ENCODE measurements at places on chromosomes 11 and 22.
A peak's percentile ranks its signal among the peaks of the same experiment; 100 is the strongest.

DNA sequence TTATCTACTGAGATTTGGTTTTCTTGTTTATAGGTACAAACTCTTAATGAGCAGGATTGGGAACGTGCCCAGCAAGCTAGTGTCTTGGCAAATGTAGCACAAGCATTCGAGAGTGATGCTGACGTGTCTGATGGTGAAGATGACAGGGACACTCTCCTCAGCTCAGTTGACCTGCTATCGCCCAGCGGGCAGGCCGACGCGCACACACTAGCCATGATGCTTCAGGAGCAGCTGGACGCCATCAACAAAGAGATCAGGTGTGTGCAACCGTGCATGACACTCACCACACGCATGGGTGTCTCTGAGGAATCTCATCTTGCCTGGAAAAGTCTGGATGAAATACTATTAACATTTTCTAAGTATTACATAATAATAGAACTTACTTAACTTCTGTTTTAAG is 54.7 kb upstream of the CTTN start:
- no peak overlapping the region for H3K27ac ChIP-seq
- H3K4me3 ChIP-seq: no peak overlapping the region
- no peaks in the 10 kb centered on the region for H3K27me3 ChIP-seq
- H3K4me1 ChIP-seq: no peaks in the 10 kb centered on the region

DNA sequence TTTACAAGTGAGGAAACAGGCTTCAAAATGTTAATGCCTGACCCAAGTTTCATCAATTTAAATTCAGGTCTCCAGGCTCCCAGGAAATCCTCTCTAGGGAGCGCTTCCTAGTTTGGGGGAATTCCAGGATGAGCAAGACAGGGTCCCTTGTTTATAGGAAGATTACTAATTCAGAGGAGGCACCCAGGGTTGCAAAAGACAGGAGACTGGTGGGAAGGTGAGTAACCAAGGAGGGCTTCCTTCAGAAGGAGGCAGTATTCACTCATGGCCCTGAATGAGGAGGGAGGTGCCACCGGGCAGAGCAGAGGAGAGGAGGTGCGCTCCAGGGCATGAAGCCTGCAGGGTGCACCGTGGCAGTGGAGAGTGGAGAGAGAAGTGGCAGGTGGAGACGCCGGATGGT is 1.6 kb downstream of the TMEM132A start:
- no peak overlapping the region for H3K27ac ChIP-seq
- DNase-seq: no peak
- H3K4me3 ChIP-seq: no peak overlapping the region
- H3K4me1 ChIP-seq: peaks cover 29% of the 10 kb centered on the region
- peaks cover 20% of the 10 kb centered on the region for H3K36me3 ChIP-seq

DNA sequence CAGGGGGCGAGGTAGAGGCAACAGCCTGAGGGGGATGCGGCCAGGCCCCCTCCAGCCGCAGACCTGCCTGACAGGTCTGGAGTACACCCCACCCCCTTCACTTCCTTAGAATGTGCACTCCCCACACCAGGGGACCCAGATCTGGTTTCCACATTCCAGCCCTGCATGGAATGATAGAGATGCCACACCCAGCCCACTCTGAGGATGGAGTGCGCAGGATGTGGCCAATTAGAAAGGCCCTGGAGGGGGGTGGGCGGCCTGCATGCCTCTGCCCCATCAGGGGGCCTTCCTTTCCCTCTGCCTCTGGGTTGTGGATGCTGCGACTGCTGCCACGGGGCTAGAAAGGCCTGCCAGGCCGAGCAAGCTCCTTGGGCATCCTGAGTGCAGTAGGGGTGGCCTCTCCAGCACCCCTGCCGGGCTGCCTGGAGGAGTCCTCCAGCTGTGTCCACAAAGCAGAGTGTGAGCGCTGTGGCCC is 28.2 kb upstream of the MGAT3 start:
- H3K4me1 ChIP-seq: peaks cover 13% of the 10 kb centered on the region
- no peak overlapping the region for H3K4me3 ChIP-seq
- H3K36me3 ChIP-seq: peaks cover 13% of the 10 kb centered on the region
- H3K27me3 ChIP-seq: no peaks in the 10 kb centered on the region

DNA sequence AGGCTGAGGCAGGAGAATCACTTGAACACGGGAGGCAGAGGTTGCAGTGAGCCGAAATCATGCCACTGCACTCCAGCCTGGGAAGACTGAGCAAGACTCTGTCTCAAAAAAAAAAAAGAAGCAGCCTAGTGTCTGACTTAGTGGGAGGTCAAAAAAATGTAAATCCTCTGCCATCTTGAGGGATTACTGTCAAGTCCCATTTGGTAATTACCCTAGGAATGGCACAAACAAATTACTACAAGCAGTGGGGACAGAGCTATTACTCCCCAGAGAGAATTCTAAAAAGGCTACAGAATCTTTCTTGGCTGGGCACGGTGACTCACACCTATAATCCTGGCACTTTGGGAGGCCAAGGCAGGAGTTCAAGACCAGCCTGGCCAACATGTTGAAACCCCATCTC is 3.8 kb downstream of the SERPING1 start:
- H3K27me3 ChIP-seq: no peaks in the 10 kb centered on the region
- H3K4me1 ChIP-seq: peaks cover 20% of the 10 kb centered on the region
- H3K4me3 ChIP-seq: no peak overlapping the region
- no peak for DNase-seq

- peaks cover 11% of the 10 kb centered on the region for H3K4me1 ChIP-seq
- no peak for DNase-seq
- no peak overlapping the region for H3K27ac ChIP-seq
- no peak overlapping the region for H3K4me3 ChIP-seq
- no peaks in the 10 kb centered on the region for H3K27me3 ChIP-seq
- H3K36me3 ChIP-seq: no peaks in the 10 kb centered on the region
Measured at GRCh38 chr22:27842201-27842600, 40.6 kb upstream of the MN1 start.

- no peak overlapping the region for H3K4me3 ChIP-seq
- H3K27me3 ChIP-seq: no peaks in the 10 kb centered on the region
- no peaks in the 10 kb centered on the region for H3K36me3 ChIP-seq
Measured at GRCh38 chr11:64157631-64158394, 8.1 kb downstream of the MACROD1 start.

DNA sequence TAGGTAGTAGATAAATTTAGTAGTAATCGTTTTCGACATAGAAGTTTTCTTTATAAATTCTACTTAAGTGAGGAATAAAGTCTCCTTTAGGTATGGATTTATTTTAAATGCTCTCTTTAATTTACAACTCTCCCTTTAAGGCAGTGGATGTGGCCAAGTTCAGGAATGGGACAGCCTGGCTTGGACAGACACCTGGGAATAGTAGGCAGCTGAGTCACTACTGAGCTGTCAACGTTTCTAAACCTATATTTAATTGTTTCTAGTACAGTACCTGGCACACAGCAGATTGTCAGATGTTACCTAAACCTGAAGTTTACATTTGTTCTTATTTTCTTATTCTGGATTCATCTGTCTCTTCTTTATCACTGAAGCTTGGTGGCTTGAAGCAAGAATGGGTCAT is 85.1 kb downstream of the DEPDC5 start:
- no peak overlapping the region for H3K27ac ChIP-seq
- no peaks in the 10 kb centered on the region for H3K36me3 ChIP-seq
- no peak overlapping the region for H3K4me3 ChIP-seq
- no peaks in the 10 kb centered on the region for H3K4me1 ChIP-seq
- no peaks in the 10 kb centered on the region for H3K27me3 ChIP-seq

- no peak overlapping the region for H3K27ac ChIP-seq
- peaks cover 50% of the 10 kb centered on the region for H3K27me3 ChIP-seq
- peak; percentile 11 for DNase-seq
- H3K36me3 ChIP-seq: no peaks in the 10 kb centered on the region
- H3K4me3 ChIP-seq: no peak overlapping the region
Measured at GRCh38 chr11:64489831-64490441, 101.1 kb upstream of the SLC22A12 start.

DNA sequence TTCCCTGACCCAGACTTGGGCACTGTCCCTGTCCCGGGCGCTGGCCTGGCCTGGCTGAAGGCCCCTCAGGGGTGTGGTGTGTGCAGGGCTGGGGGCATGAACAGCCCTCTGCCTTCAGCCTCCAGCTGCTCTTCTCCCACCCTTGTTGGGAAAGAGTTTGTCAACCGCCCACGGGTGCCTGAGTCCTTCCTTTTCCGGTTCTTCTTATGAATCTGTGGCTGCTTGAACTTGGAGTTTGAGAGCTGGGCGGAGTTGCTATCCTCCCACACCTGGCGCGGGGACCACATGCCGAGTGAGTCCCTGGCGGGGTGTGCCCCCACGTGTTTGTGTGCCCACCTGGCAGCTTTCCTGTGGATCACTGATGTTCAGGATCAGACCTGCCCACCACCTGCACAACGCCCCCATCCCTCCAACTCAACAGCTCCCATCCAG is 13.4 kb downstream of the NFAM1 start:
- H3K27me3 ChIP-seq: peaks cover 8% of the 10 kb centered on the region
- peaks cover 12% of the 10 kb centered on the region for H3K4me1 ChIP-seq
- no peak overlapping the region for H3K27ac ChIP-seq
- DNase-seq: no peak
- no peak overlapping the region for H3K4me3 ChIP-seq

DNA sequence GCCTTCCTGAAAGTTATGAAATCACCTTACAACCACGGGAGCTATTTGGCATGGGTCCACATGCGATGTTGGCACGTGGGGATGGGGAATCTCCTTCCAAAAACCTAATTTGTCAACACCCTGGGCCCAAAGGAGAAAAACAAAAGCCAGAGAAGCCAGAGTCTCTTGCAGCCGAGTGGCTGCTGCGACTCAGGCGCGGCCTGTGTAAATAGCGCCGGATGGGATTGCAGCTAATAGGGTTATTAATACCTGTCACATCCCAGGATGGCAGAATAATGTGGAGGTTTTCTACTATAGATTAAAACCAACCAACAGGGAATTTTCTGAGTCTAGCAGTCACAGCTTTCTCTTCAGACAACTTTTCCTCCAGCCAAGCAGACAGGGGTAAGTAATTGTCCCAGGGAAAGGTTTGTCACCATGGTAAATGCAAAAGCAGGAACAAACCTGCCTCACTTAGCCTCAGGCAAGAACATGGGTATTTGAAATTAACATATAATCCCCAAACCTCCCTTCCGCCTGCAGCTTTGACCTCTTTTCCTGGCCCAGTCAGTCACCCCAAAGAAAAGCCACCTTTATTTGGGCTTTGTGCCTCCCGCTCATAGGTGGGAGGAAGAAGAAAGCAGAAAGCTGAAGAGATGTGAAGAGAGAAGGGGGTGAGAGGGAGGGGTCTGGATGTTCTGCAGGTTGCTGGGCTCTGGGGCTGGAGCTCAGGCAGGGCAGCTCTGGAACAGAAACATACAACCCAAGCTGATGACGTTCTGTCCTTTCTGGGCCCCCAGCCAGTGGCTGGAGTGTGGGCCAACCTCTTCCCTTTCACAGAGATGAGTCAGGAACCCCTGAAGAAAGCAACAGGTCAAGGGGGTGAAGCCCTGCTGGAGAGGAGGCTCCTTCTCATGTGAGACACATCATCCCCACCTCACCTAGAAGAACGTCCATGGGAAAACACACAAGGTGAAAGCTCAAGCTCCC is 376.5 kb downstream of the NXPE2 start:
- H3K36me3 ChIP-seq: no peaks in the 10 kb centered on the region
- H3K4me1 ChIP-seq: no peaks in the 10 kb centered on the region
- H3K4me3 ChIP-seq: no peak overlapping the region

DNA sequence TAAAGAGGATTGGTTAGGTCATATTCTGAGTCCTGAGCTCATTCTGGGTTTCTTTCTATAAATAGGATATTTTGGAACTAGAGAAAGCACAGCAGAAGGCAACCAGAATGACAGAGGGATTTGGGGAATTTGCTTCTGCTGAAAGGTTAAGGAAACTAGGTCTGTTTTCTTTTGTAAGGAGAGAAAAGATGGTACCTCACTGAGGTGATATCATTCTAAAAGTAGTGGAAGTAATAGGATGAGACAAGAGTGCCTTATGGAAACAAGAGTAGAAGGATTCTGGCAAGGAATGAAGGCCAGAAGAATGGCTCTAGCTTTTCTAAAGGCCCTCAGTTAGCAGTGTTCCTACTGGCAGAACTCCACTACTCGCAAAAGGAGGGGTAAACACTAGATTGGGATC is 26.7 kb upstream of the BDNF start:
- H3K36me3 ChIP-seq: no peaks in the 10 kb centered on the region
- H3K27me3 ChIP-seq: peaks cover 41% of the 10 kb centered on the region
- H3K27ac ChIP-seq: no peak overlapping the region
- no peak overlapping the region for H3K4me3 ChIP-seq
- H3K4me1 ChIP-seq: no peaks in the 10 kb centered on the region

GRCh38 chr11:3824714-3825472 is 15.9 kb downstream of the RHOG start:
- H3K4me1 ChIP-seq: no peaks in the 10 kb centered on the region
- peaks cover 16% of the 10 kb centered on the region for H3K36me3 ChIP-seq
- DNase-seq: peak; percentile 66
- H3K27me3 ChIP-seq: no peaks in the 10 kb centered on the region

DNA sequence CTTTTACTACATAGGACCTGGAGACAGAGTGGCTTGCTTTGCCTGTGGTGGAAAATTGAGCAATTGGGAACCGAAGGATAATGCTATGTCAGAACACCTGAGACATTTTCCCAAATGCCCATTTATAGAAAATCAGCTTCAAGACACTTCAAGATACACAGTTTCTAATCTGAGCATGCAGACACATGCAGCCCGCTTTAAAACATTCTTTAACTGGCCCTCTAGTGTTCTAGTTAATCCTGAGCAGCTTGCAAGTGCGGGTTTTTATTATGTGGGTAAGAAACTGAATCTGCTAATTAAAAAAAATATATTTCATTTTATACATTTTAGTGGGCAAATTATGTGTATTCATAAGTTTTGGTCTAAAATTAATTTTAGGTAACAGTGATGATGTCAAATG is 7.8 kb downstream of the BIRC3 start:
- H3K27me3 ChIP-seq: no peaks in the 10 kb centered on the region
- H3K4me1 ChIP-seq: no peaks in the 10 kb centered on the region
- H3K36me3 ChIP-seq: no peaks in the 10 kb centered on the region
- DNase-seq: no peak
- no peak overlapping the region for H3K4me3 ChIP-seq
- no peak overlapping the region for H3K27ac ChIP-seq

DNA sequence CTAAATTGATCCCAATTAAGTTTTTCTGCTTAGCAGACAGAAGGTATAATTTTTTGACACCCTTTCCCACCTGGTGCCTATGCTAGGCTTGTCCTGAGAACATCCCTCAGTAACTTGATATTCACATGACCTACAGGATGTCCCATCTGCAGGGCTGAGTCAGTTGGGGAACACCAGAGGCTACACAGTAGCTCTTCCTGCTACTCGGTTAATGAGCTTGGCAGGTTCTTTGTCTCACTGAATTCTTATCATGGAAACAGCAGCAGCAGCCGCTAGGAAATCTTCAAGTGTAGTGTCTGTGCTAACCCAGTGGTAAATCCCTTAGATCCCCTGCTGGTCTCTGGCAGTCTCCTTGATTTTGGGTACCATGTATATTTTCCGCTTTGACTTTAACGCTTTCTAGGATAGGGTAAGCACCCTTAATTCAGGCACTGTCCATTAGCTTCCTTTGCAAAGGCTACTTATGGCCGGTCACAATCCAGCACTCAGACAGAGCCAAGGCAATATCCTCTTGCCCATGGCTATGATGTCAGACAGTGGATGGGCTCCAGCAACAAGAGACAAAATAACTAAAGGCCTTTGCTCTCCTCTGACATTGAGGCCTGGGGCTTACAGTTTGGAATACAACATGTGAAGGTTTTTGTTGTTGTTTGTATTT is 8.5 kb downstream of the MRPL16 start:
- H3K4me3 ChIP-seq: no peak overlapping the region
- H3K27me3 ChIP-seq: no peaks in the 10 kb centered on the region
- H3K36me3 ChIP-seq: peaks cover 17% of the 10 kb centered on the region

- no peak overlapping the region for H3K4me3 ChIP-seq
- no peak overlapping the region for H3K27ac ChIP-seq
- H3K27me3 ChIP-seq: no peaks in the 10 kb centered on the region
- H3K36me3 ChIP-seq: peaks cover 2% of the 10 kb centered on the region
- DNase-seq: no peak
- peaks cover 56% of the 10 kb centered on the region for H3K4me1 ChIP-seq
Measured at GRCh38 chr11:72925656-72926055, 111.4 kb downstream of the ATG16L2 start.

Data from heart right ventricle (tissue), 16 donors.